Left lobe of liver (tissue), 2 donors: ENCODE measurements at places on chromosomes 1 and 21. TPM values are rescaled to one million over a fixed set of nuclear protein-coding genes. Genes with fewer than 3 reads are reported as not detected.

UTS2 gene
- total RNA-seq, result not detected

VANGL1 gene
- total RNA-seq, result 3.6 TPM

STUM gene
- 0.03 TPM for total RNA-seq

PADI4 gene
- 0.45 TPM for total RNA-seq

CD101 gene
- 0.15 TPM for total RNA-seq
